Stimulated activated naive CD4-positive, alpha-beta T cell treated with Interleukin-2 at 50 U/mL for 16 hours (primary cell): ENCODE measurements at places on chromosomes 16 and 17.

DNA sequence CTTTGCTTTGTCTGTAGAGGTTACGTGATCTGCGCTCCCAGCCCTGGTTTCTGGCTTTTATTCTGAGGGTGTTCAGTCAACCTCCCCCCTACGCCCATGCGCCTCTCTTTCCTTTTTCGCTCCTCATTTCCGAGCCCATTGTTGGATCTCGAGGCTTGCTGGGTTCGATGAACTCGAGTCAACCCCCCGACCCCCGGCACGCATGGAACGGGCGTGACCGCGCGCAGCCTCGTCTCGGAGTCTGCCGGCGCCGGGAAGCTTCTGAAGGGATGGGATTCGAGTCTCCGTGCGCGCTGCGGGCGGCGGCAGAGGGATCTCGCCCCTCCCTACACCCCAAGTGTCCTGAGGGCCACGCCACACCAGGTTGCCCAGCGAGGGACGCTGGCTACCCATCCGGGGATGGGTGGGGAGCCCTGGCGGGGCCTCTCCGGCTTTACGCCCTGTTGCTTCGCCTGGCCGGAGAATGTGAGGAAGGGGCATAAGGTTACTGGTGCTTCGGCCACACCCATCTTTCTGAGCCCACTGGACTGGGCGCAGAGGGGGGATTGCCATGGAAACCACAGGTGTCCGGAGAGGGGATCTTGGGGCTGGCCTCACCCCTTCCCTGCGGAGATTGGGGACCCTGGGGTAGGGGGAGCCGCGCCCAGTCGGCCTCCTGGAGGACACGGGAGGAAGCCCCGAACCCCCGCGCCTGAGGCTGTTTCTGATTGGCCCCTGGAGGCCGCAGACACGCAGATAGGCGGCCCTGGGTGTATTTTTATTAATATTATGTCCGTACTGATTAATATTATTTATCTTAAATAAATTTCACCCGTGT, 1.8 kb downstream of the MAPT start:
- DNase-seq, result no peak

DNA sequence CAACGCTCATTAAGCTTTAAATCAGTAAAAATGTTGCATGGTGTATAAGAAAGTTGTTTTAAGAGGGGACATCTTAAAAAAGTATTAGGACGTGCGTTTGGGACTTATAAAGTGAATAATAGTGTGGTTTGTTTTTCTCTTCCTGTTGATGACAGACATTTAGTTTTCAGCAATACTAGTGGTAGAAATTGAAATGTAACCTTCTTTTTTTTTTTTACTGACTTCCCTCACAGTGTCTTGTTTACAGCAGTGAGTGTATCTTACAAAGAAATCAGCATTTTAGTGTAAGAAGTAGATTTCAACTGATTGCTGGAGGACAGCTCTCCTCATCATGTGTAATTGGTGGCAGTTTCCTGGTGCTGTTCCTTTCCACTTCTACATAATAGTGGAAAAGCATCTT, 39.6 kb downstream of the CYLD start:
- no peak for DNase-seq

GRCh38 chr16:31453255-31454204, 5.8 kb upstream of the ARMC5 start:
- DNase-seq, result no peak

GRCh38 chr17:1180958-1181752, 1.4 kb upstream of the ABR start:
- DNase-seq, result no peak

GRCh38 chr17:10013365-10014112, 108.5 kb upstream of the RCVRN start:
- DNase-seq, result no peak

DNA sequence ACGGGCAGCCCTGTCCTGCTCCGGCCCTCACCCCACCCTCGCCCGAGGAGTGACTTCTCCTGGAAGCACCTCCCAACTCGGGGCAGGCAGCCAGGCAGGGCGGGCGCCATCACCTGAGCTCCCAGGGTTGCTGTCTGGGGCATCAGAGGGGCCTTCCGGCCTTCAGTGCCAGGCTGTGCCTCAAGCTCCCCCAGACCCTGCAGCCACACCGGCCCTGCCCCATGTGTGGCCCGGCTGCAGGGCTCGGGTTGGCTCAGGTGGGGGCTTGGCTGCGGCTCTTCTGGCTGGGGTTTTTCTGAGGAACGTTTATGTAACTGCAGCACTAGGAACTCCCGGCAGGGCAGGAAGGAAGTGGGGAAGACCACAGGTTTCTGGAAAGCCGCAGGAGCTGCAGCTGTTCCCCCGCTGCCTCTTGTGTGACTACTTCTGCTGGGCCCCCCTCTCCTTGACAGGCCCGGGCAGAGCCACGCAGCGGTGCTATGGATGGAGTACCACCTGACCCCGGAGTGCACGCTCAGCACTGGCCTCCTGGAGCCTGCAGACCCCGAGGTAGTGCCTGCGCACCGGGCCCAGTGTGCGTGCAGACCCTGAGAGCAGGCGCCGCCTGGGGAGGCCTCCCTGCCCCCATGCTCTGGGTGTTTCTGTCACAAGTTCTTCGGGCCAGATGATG, 45.6 kb downstream of the PRMT7 start:
- DNase-seq, result peak; percentile 63

- no peak for DNase-seq
Measured at GRCh38 chr16:6377956-6378355, 954.7 kb upstream of the RBFOX1 start.

DNA sequence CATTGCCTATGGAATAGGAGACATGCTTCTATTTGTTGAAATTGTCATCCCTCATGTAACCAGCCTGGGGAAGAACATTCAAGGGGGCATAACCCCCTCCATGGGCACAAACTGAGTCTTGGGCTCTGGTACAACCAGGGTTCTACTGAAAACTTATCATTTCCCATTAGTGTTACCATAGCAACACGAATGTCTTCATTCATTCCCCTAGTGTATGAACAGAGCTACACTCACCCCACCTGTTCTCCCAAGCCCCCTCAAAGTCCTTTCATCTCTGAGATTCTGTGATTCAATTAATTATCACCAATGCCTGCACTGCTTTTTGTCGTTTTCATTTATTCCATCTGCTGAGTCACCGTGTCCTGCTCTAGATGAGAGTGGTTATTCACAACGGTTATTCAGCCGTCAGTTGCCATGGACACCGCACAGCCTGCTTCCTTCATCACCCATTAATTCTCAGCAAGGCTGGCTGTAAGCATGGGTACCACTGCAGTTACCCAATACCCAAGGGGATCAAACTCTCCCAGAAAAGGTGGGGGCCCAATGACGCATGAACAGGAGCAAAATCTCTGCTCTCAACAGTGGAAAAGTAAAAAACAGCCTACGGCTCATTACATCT, 1.6 kb upstream of the GAST start:
- peak; percentile 8 for DNase-seq

GRCh38 chr17:37848690-37849616, 75.3 kb upstream of the TBC1D3K start:
- DNase-seq, result no peak

- DNase-seq, result no peak
Measured at GRCh38 chr16:23509782-23510163, 521 bp downstream of the GGA2 start.

DNA sequence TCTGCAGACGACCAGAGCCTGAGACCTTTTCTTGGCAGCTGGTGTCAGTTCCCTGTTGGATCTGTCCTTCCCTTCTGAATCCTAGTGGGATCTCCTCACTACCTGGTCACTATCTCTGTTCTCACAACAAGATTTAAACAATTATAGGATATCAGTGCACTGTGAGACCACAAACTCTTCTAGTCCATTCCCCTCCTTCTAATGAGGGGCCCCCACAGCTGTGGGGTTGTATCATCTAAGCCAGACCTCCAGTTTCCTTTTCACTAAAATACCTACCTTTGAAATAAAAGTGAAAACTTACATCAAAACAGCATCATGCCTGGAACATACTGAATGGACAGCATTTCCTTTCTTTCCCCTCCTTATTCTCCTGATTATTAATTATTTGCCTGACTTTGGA, 233.2 kb downstream of the PRKCA start:
- no peak for DNase-seq

GRCh38 chr16:69607674-69608073, 41.9 kb downstream of the NFAT5 start:
- DNase-seq, result no peak

GRCh38 chr17:48636177-48637018, 10.2 kb upstream of the HOXB9 start:
- peak; percentile 49 for DNase-seq

DNA sequence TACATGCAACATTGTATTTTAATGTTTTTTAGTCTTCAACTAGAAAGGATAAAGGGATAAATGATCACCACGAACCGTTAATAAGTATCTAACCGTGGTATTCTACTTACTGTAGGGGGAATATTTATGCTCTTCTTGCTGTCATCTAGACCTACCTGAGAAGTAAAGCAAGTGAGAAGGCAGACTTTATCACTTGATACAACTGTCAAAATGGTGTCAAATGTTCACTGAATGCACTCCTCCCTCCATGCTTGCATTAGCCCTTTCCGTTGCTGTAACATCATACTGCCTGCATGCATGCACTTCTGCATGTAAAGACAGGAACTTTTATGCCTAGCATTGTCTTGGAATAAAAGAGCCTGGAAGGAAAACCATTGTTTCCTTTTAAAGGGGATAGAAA, 298.6 kb upstream of the PMFBP1 start:
- no peak for DNase-seq

DNA sequence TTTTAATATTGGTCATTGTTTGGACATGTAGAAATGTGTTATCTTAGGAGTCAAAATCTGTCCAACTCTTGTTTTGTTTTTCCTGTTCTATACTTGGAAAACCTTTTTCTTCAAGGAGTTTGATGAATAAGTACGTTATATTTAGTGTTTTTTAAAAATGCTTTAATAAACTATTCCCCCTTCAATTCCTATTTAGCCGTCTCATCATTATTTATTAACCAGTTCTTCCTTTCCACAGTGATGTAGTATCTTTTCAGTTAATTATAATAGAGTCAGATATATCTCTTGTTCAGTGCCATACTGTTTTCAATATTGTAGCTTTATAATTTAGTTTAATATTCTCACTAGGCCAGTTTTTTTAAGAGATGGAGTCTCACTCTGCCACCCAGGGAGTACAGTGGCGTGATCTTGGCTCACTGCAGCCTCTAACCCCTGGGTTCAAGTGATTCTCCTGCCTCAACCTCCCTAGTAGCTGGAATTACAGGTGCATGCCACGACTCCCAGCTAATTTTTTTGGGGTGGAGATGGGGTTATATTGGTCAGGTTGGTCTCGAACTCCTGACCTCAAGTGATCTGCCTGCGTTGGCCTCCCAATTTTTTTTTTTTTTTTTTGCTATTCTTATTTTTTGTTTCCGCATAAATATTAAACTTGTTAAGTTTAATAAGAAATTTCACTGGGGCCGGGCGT, 72.9 kb downstream of the KPNA2 start:
- DNase-seq, result no peak

GRCh38 chr17:4522661-4523060, 24.0 kb downstream of the SPNS2 start:
- DNase-seq, result no peak

GRCh38 chr17:50626037-50626574, 8.6 kb upstream of the ABCC3 start:
- DNase-seq, result peak; percentile 55

- DNase-seq, result no peak
Measured at GRCh38 chr17:75737133-75737962, 16.1 kb downstream of the ITGB4 start.

DNA sequence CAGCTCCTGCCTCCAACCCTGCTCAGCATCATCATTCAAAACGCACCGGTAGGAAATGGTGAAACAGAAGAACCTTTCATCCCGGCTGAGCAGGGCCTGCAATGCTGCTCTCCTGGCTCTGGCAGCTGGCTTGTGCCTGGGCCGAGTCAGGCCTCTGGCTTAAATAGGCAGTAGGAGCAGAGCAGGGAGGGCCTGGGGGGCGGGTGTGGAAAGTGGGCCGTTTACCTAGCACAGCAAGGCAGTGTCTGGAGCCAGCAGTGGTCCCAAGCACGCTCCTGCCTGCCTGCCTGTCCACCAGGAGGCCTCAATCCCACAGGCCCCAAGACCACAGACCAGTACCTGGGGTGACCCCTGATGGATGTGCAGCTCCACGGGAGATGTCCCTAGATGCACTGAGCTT, 59.3 kb downstream of the SMPD3 start:
- DNase-seq, result no peak

DNA sequence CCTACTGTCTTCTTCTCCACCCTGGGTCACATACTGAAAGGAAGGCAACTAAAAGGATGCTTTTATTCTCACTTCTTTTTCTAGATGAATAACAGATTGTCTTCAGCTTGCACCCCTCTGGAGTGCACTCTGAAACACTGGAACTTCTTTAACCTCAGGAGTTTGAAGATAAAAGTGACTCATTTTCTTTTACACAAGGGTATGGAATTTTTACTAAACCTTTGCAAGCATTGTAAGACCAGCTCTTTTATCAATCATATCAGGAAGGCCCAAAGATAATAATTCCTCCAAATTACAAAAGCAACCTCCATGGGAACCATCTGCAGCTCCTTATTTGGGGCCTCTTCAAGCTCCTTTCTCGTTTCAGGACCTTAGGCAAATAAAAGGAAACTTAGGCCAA, 193.5 kb upstream of the KIF2B start:
- DNase-seq, result no peak

GRCh38 chr16:74700438-74701225, at the start of gene MLKL:
Gene MLKL, minus strand, starts transcription at chr16:74700862. Its CDS starts 5,105 bp downstream, at chr16:74695757.
- peak; percentile 59 for DNase-seq

DNA sequence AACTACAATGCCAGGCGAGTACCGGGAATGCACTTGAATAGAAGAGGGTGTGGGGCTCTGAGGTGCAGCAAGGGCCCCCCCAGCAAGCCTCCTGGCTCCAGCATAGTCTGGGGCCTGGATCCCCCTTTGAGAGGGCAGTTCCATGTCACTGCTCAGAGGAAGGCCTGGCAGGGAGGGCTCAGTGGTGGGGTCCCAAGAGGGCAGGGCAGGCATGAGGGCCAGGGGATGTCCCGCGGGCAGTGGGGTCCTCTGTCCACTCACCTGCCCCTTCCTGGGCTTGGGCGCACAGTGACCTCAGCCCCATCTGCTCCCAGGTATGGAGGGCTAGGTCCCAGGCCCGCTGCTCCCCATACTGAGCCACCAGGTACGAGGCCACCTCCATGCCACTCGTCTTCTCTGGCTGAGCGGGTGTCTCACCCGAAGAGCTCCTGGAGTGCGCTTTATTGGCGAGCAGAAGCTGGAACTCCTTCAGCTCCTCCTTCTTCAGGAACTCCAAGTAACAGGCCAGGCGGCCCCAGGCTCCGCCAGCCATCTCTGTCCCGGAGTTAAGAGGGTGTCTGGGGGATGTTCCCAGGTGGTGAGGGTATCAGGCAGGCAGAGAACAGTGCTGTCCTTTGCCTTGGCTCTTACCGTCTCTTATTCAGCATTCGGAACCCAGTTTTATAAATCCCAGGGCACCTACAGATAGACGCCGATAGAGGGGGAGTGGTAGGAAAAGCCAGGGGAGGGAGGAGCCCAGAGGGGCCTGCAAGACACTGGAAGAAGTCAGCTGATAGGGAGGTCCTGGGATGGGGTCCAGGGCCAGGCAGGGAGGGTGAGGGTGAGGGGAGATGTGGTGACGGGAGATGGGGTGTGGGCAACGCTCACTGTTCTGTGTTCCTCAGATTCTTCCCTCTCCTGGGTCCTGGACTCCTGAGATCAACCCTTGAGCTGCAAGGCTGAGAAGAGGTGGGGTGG, 605 bp downstream of the NLRP1 start:
- peak; percentile 19 for DNase-seq

- DNase-seq, result no peak
Measured at GRCh38 chr16:50977138-50977537, 173.9 kb downstream of the SALL1 start.
